Omental fat pad (tissue), 4 donors: ENCODE measurements at places on chromosomes 1 and 21. TPM values are rescaled to one million over a fixed set of nuclear protein-coding genes. Genes with fewer than 3 reads are reported as not detected.

GRCh38 chr1:76059451-76059850 is 15.1 kb upstream of the ST6GALNAC3 start:
- DNase-seq, result no peak

FMOD gene
- total RNA-seq, result 50.6 TPM

- DNase-seq, result no peak
These were observed 6.4 kb downstream of the HES4 start for GRCh38 chr1:993379-993995.

S100A8 gene
- total RNA-seq, result 402 TPM

DNA sequence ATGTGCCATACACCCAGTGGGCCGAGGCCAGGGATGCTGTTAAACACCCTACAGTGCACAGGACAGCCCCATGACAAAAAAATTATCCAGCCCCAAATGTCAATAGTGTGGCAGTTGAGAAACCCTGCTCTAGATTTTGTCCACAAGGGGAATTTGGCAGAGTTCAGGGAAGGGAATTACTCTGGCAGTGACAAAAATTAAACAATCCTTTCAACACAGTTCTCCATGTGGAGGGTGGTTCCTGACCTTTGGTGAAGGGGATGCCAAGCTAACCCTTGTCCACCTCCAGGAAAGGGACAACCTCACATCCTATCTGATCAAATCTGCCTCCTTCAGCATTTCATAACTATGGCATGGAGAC is 28.4 kb upstream of the CD84 start:
- no peak for DNase-seq
